AG04449 (cell line): ENCODE measurements at places on chromosomes 1 and 21.

- DNase-seq = no peak
Observed at GRCh38 chr1:36705629-36706028, 222.9 kb upstream of the CSF3R start.

DNA sequence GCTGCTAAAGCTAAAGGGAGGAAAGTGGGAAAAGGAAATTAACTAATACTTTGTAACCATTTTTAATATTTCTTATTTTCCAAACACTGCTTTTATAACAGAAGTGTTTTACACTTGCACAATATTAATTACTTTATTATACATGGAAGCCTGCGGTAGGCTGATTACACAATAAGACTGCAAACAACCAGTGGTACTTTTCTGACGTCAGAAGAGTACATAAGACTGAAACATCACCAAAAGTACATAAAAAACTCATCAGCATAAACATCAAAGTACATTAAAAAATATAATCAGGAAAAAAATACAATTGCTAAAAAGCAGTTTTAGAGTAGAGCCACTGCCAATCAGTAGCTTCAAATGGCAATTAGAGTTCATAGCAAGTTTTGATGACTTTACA lies 4.6 kb downstream of the ZNF281 start:
- DNase-seq = no peak

- DNase-seq = no peak
Observed at GRCh38 chr1:64019818-64020217, 183.6 kb upstream of the UBE2U start.

- DNase-seq = no peak
Observed at GRCh38 chr1:234139966-234140365, 233.3 kb upstream of the COA6 start.

- DNase-seq = no peak
Observed at GRCh38 chr1:33753087-33753856, 110.6 kb upstream of the HMGB4 start.

DNA sequence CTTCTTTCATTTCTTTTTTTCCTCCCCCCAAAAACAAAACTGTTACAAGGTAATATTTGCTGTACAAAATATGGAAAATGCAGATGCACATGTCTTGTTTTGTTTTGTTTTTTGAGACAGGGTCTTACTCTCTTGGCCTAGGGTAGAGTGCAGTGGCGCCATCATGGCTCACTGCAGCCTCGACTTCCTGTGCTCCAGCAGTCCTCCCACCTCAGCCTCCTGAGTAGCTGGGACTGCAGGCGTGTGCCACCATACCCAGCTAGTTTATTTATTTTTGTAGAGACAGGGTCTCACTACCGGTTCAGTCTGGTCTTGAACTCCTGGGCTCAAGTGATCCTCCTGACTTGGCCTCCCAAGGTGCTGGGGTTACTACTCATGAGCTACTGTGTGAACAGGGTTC lies 15.5 kb downstream of the PRRC2C start:
- DNase-seq = no peak

DNA sequence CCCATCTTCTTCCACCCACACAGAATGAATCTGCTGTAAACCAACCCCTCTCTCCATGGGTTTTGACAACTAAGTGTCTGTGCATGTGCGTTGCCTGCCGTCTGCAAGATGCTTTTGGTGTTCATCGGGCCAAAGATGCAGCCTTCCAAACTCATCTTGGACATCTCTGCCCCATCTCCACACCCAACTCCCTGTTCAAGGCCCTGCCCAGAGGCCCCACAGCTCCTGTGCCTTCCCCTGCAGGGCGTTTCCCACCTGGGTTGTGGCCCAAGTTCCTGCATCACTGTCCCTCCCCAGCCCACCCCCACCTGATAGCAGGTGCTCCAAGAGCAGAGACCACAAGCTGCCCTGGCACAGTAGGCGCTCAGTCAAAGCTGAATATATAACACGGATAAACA lies 103.2 kb downstream of the BCAR3 start:
- no peak for DNase-seq

DNA sequence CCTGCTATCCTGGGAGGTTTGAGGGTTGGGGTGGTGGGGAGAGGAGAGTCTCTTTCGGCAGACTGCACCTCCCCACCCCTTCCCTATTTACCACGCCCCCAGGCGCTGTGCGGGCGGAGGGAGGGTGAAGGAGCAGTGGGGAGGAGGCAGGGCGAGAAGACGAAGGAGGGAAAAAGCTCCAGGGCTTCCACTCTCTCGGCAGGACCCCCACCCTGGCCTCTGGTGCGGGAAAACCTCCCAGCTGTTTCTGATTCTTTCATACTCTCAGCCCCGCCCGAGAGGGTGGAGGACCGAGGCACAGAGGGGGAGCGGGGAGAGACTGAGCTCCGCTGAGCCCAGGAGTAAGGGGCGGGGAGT lies 866 bp upstream of the WNT2B start:
- DNase-seq = no peak

DNA sequence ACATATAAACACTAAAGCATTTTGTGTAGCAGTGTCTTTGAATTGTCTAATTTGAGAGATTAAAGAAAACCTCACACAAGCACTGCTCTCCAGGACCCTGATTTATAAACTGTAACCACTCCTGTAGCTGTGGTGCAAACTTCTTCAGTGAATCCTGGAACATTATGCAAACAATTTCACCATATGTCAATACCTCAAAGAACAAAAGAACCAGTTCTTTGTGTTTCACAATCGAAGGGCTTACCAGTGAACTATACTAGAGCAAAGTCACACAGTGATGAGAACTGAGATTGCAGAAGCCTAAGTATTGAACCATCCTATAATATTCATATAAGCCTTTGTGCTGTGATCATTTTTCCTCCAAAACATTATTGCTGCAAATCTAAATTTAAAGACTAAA lies 21.5 kb downstream of the DPH5 start:
- no peak for DNase-seq

DNA sequence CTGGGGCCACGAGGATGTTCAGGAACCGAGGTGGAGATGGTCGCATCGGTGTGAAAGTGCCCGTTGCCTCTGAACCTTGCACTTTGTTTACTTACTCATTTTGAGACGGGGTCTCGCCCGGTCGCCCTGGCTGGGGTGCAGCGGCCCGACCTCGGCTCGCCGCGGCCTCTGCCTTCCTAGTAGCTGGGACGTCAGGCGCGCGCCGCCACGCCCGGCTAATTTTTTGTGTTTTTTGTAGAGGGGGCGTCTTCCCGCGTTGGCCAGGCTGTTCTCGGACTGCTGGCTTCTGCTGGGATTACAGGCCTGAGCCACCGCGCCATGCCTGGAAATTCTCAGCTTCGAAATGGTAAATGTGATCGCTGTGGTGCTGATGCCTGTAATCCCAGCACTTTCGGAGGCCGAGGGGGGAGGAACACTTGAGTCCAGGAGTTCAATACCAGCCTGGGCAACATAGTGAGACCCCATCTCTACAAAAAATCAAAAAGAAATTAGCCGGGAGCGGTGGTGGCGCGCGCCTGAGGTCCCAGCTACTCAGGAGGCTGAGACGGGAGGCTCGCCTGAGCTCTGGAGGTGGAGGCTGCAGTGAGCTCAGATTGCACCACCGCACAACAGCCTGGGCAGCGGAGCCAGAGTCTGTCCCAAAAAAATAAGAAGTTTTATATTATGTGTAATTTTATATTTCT lies 684 bp upstream of the MRPL20 start:
- no peak for DNase-seq

GRCh38 chr1:163922743-163923201 lies 601.0 kb downstream of the NUF2 start:
- DNase-seq = no peak

DNA sequence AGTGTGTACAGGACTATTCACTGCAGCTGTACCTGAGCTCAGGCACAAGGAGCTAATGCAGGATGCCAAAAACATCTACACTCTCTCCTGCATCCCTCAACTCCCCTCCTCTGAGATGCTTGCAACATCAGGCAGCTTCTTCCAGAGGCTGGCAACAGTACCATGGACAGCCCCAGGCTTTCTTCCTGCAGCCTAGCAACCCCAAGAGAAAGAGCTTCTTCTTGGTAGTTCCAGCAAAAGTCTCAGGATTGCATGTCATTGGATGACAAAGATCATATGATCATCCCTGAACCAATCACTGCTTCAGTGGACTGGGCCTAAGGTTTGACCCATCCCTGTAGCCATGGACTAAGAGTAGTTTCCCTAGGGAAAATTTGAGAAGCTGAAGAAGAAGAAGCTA lies 46.7 kb downstream of the CAMK2N1 start:
- DNase-seq = no peak

DNA sequence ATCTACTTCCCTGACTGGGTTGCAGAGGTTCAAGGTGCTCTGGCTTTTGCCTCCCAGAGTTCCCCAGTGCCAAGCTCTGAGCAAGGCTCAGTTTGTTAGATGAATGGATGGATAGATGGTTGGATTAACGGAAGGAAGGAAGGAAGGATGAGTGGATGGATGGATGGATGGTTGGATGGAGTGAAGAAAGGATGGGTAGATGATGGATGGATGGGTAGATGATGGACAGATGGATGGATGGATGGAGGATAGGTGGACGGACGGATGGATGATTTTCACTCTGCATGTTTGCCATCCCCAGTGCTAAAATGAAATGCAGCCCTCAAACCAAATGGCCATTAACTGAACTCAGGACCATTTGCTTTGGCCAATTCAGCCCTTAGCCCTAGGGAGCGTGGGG lies 27.4 kb upstream of the TENT5C start:
- no peak for DNase-seq

GRCh38 chr1:229155472-229155871 lies 115.4 kb upstream of the RAB4A start:
- DNase-seq = no peak

DNA sequence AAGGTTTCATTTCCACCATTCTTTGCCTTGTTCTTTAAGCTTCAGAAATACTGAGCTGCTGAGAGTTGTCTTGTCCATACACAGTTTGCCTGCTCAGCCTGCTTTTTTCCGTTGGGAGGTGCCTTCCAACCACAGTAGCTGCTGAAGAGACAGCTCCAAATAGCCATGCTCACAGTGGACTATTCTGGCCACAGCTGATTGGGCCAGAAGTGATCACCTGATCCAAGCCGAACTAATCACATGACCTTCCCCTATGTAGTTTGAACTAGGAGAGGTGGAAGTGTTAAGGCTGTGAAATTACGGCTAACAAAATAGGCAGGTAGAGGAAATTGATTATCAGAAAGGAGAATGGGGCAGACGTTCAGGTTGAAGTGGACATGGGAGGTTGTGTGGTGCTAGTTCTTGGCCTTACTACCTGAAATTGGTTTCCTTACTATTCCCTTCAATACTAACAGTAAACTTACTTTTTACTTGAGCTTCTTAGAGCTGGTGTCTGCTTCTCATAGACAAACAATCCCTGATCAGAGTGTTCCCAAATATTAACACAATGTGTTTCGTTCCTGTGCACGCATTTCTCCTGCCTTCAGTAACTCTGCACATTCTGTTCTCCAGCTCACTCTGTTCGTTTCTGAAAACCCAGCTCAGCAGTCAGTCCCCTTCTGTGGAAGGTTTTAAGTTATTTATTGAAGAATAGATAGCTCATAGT lies 136.1 kb downstream of the RWDD3 start:
- DNase-seq = no peak

GRCh38 chr21:45921917-45922316 lies 59.7 kb upstream of the COL6A1 start:
- DNase-seq = no peak

GRCh38 chr1:70778056-70778762 lies 269.4 kb downstream of the PTGER3 start:
- no peak for DNase-seq

GRCh38 chr21:44998621-44999427 lies 59.0 kb downstream of the SLX9 start:
- no peak for DNase-seq

DNA sequence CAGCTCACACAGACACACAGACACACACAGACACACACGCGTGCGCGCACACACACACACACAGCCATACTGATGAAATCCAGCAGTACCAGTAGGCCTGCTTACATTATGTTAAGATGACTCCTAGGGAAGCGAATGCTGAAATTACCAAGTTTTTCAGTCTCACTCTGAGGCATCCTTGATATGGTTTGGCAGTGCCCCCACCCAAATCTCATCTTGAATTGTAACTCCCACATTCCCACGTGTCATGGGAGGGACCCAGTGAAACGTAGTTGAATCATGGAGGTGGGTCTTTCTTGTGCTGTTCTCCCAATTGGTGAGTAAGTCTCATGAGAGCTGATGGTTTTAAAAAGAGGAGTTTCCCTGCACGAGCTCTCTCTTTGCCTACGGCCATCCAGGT lies 64.1 kb downstream of the TIAM1 start:
- no peak for DNase-seq

DNA sequence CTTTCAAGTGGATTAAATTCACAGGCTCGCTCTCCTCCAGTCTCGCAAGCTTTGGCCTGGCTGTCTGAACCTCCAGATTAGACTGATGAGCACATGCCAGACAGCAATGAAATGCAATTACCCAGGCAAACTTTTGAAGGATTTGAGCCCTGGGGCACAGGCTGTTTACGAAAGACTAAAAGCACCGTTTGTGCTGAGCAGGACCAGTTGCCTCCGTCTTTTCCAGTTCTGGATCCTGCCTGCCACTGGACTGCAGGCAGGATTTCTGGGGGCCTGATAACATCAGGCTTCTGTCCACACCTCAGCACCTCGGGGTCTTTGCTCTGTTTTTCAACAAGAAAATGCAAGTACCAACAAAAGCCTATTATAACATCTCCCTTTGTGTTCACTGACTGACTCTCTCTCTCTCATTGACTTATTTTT lies 145.7 kb downstream of the CLIC6 start:
- no peak for DNase-seq

- DNase-seq = peak; percentile 74
Observed at GRCh38 chr1:53413175-53414001, 45.8 kb upstream of the DMRTB1 start.

GRCh38 chr1:1173793-1174415 lies at the start of gene TTLL10:
Gene TTLL10, plus strand, starts transcription at chr1:1173880. Its CDS starts 5,336 bp downstream, at chr1:1179216.
- DNase-seq = no peak

DNA sequence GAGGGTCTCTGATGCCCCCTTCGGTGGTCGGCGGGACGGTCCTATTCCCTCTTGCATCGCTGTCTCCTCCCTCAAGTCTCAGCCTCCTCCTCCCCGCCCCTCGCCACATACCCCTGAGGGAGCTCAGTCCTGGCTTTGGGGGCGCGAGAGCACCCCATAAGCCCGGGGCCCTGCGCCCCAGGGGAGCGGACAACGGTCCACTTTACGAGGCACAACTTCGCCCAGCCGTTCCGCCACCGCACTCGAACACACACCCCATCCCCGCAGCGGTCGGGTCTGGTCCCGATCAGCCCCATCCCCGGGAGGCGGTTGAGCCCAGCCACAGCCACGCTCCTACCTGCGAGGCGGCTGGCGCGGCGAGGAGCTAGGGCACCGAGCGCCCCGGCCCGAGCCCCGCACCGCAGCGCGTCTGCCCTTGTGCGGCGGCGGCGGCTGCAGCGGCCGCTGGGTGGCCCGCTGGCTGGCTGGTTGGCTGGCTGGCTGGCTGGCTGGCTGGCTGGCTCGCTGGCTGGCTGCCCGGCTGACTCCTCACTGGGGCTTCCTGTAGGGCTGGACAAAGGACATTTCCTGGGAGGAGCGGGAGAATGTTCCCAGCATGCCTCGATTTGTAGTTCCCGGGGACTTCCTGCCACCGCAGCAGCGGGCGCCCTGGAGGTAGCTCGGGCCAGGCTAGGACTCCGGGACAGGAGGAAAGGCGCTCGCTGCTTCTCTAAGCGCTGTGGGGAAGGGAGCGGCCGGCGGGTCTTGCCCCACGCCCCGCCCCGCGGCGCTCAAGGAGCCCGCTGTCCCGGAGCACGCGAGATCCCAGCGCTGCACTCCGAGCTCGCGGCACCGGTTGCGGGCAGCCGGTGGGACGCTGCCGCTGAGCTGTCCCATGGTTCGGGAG lies at the start of gene ZNF697:
Gene ZNF697, minus strand, starts transcription at position 533 of the 886 bp plus-strand sequence. CDS start 22,166 bp downstream, outside the sequence.
- peak; percentile 93 for DNase-seq
